SHP77 treated with DMSO at 0.1 percent for 48 hours (cell line): ENCODE measurements at places on chromosomes 3 and 15.

- DNase-seq, result no peak
Observed at GRCh38 chr15:24899795-24900194, 55.0 kb upstream of the SNRPN start.

GRCh38 chr15:87528873-87529272 is 727.7 kb downstream of the NTRK3 start:
- DNase-seq, result no peak

DNA sequence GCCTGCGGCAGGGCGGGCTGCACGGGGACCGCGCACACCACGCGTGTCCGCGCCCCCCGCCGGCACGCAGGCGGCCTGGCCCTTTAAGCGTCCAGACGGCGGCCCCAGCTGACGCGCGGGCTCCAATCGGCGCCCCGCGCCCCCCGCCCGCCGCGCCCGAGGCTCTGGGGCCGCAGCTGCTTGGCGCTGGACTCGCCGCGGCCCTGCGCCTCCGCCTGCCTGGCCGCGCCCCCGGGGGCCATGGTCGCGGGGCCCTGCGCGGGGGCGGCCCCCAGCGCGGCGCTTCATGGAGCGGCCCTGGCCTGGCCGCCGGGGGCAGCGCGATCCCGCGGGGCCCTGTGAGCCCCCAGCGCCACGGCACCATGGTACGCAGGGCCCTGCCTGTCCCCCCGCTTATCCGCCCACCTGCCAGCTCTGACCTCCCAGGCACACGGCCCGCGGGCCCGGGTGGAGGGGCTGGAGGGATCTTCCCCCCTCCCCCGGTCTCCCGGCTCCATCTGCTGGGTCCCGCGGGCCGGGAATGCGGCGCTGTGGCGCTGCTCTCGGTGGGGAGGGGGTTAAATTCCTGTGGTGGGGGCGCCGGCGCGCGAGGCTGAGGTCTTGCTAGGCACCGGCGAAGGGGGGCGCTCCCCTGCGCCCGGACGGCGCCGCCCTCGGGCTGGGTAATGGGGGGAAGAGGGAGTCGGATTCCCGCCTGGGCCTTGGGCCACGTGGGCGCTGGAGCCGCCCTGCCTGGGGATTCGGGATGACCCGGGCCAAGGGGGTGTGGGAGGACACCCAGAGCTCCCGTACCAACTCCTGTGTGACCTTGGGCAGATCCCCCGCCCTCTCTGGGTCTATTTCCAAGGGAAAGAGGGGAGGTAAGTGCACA is 1.1 kb downstream of the ZBTB47 start:
- DNase-seq, result no peak

GRCh38 chr3:102206511-102207031 is 228.2 kb upstream of the ZPLD1 start:
- no peak for DNase-seq

DNA sequence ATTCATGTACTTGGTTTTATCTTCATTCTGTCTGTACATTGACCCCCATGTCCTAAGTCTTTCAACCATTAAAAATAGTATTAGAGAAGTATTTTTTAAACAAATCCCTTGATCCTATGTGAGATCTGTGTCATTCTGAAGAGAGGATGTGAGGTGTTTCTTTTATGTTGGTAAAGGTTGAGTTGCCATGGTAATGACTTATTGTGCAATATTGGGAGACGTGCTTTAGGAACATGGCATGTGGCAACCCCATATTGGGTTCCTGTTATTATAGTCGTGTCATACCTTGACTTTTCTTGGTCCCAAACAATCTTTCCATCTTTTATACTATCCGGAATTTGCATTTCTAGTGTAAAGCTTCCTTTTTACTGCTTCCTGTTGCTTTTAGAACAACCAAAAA is 203.1 kb downstream of the KCNAB1 start:
- no peak for DNase-seq

DNA sequence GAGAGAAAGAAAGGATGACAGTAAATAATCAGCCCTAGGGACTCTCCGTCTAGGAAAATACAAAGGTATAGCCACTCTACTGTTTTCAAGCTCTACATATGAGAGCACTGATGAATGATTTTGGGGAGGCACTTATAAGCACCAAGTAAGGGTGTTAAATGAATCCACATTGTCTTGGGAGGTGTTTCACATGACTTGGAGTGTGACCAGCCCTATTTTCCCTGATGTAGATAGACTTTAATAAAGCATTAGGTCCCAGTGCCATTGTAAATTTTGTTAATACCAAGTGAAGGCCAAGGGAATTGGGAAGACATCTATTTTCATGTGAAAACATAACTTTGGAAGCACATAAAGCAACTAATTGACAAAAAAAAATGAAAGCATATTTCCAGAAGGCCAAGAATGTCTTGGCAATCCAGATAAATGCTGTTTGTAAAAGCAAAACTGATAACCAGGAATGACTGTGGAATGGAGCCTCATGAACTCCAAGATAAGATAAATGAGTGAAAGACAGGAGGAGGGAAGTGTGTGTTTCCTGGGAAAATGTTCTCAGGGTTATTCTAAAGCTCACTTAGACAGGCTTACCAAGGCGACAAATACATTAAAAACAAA is 96.0 kb upstream of the MYZAP start:
- no peak for DNase-seq

- DNase-seq, result no peak
Observed at GRCh38 chr15:42796955-42797782, 60.2 kb upstream of the CDAN1 start.

- DNase-seq, result no peak
Observed at GRCh38 chr15:89875741-89876140, 18.1 kb downstream of the AP3S2 start.

- no peak for DNase-seq
Observed at GRCh38 chr3:54153477-54153876, 31.1 kb downstream of the CACNA2D3 start.

- DNase-seq, result no peak
Observed at GRCh38 chr3:123258359-123258758, 56.6 kb downstream of the SEC22A start.

- DNase-seq, result no peak
Observed at GRCh38 chr3:172520301-172520831, 2.9 kb downstream of the TNFSF10 start.

DNA sequence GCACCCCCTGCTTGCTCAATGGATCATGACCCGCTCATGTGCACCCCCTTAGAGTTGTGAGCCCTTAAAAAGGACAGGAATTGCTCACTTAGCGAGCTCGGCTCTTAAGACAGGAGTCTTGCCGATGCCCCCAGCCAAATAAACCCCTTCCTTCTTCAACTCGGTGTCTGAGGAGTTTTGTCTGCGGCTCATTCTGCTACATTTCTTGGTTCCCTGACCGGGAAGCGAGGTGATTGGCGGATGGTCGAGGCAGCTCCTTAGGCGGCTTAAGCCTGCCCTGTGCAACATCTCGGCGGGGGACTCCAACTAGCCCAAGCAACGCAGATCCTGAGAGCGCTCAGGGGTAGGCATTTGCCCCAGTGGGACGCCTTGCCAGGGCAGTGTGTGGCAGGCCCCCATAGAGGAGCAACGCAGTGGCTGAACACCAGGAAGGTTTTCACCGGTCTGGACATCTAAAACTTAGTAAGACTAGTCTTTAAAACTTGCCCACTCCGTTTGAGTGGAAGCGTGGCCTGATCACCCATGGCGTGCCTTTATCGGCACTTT is 9.5 kb downstream of the SLCO2A1 start:
- no peak for DNase-seq

- no peak for DNase-seq
Observed at GRCh38 chr3:195763076-195763830, 42.5 kb downstream of the MUC20 start.

GRCh38 chr3:104796556-104796955 is 570.2 kb upstream of the ALCAM start:
- no peak for DNase-seq

DNA sequence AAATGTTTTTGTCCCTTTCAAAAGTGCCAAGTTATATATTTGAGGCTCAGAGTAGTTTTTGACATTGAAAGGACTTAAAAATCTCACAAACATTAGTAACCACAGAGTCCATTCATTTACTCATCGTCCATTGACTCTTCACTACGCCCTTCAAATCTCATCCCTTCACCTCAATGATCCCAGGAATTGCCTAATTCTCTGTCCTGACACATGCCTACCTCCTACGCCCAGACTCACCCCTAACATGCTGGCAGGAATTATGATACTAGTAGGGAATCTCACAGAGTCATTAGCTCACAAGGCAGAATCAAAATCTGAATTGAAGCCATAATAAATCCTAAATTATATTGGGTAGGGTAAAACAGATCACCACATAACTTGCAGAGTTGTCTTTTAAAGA is 410.1 kb downstream of the RAP2B start:
- no peak for DNase-seq

DNA sequence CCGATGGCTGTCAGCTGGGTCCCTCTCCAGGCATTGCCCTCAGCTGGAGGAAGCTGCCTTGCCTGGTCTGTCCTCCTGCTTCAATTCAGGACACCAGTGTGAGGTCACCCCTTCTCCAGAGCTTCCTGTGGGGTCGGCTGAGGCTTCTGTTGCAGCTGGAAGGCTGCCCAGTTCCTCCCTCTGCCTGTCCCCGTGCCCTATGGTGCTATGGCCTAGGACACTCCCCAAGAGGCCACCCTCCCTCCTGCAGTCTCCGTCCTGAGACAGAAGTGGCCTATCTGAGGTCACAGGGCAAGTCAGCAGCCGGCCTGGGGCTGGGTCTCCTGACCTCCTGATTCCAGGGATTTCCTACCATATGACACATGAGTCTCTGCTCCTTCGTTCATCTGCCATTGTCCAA is 57.9 kb downstream of the RASGRF1 start:
- DNase-seq, result no peak

- DNase-seq, result no peak
Observed at GRCh38 chr3:45677033-45677446, 12.2 kb upstream of the SACM1L start.

DNA sequence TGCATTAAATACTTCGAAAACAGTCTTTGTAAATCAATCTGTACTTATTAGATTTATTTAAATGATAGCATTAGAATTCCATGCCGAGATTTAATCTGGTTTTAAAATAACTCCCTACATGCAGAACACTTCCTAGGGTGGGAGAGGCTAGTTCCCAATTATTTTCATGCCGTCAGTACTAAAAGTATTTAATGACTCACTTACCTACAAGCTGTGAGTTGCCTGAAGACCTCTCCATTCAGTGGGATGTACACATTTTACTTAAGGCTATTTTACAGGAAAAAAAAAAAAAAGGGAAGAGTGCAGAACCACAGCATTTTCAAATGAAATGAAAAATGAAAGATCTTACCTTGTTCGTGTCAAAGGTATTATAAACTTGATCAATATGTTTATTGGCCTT is 469 bp downstream of the GUCA1C start:
- no peak for DNase-seq

- no peak for DNase-seq
Observed at GRCh38 chr3:72855001-72855400, 6.8 kb upstream of the SHQ1 start.

DNA sequence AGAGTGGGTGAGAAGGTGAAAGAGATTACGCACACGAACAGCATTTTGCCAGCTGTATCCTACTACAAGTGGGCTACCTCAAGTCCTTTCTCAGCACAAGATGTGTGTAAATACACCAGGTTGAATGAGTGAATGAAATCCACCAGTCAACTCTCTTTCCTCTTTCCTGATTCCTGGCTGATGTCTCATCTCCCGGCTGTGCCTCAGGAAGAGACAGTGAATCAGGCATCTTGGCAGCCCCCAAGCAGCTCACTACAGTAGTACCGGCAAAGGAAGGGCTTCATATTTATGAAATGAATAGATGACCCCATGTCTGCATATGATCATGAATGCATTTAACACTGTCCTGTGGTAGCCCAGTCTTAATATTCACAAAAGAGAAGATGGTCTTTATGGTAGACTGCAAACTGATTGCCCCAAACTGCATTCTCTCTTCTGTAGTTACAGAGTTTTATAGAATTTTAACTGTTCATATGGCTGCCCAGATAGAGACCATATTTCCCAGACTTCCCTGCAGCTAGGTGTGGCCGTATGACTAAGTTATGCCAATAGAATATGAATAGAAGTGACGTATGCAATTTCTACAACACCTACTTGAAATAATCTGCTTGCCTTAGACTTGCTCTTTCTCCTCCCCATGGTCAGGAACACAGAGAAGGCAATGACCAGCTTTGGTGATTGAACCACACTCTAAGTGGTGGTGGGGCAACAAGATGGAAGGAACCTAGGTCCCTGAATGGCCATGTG is 22.7 kb downstream of the MGLL start:
- no peak for DNase-seq

GRCh38 chr3:195405651-195406050 is 37.2 kb downstream of the ACAP2 start:
- DNase-seq, result no peak

DNA sequence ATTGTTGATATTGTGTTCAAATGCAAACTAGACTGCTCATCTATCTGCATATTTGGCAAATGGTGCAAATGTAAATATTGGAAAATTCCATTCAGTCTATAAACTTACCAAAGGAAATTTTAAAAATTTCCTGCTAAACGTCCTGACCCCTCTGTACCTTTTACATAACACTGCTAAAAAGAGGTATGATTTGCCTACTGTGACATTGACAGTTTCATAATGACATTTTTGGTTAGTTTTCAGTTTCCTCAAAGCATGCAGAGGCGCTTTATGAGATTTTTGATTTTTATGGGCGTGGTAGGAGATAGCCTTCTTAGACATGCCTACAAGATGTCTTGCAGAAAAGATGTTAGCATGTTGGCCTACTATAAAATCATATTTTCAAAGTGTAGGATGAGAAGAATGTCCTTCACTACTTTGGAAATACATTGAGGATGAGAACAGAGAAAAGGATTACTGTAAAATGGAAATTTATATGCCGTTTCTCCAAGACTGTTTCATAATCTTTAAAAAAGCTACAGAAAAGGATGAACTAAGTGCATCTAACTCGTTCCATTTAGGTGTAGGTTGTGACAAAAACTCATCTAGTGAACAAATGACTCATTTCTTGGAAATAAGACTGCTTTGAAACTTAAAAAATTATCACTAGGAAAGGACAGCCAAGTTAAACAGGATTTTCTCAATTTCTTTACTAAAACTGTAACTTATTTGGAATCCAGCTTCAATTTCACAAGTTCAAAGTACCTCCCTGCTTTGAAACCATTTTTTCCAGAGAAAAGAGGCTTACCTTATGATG is 14.5 kb upstream of the ISLR start:
- no peak for DNase-seq

- DNase-seq, result no peak
Observed at GRCh38 chr15:62934236-62934971, 108.1 kb upstream of the TPM1 start.

GRCh38 chr15:67013696-67014095 is 51.7 kb upstream of the SMAD3 start:
- DNase-seq, result no peak
